ENCODE measurements at places on chromosomes 16 and 17.

GRCh38 chr17:64256913-64257807 lies 5.9 kb downstream of the TEX2 start:
- no peak for DNase-seq

DNA sequence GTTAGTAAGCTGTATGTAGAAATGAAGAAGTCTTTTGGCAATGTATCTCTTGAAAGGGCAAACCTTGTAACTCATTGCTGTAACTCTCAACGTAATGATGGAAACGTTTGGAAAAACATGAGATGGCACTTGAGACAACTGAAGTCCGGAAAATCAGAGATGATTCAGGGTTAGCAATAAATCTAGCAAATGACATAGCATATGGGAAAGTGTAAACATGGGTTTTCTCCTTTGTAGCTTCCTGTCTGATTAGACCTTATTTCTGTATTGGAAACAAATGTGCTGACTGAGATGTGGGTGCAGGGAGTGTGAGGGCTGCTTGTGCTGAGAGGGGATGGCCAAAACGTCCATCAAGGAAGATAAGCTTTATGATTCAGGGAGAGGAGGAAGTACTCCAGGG lies 110.7 kb upstream of the FAM20A start:
- no peak for DNase-seq

DNA sequence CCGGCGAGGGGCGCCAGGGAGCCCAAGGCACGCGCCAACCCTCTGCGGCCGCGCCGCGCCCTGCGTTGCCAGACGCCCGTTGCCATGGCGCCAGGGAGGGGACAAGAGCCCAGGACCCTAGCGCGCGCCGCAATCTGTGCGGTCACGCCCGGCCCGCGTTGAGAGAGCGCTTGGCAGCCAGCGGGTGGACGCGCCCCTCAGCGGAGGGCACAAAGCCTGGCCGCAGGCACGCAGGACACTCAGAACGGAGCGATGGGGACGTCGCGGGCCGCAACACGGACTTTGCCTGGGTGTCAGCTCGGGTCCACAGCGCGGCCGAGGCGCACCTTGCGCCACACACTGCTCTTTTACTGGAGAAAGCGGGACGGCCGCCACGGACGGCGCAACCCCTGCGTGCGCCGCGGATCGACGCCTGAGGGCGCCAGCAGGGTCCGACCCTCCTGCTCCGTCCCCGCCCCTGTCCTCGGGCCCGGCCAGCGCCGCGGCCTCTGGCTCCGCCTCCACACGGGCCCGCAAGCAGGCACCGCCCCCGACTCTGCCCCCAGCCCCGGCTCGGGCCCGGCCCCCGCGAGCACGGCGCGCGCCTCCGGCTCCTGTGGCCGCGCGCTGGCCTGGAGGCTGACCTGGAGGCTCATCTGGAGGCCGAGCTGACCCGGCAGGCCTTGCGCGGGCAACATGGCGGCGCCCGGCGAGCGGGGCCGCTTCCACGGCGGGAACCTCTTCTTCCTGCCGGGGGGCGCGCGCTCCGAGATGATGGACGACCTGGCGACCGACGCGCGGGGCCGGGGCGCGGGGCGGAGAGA lies at the start of gene GFER:
Gene GFER, plus strand, starts transcription at position 650 of the 803 bp plus-strand sequence. Its CDS starts 26 bp downstream, at position 676.
- peak; percentile 46 for DNase-seq

- no peak for DNase-seq
These were observed 7.2 kb downstream of the SRCIN1 start for GRCh38 chr17:38598536-38598935.

All from stimulated activated CD4-positive, alpha-beta T cell treated with anti-CD3 and anti-CD28 coated beads, Interleukin-4, amount 100 ng/mL, for 4 hours (primary cell).